Stimulated activated CD8-positive, alpha-beta memory T cell treated with anti-CD3 and anti-CD28 coated beads, Interleukin-4, amount 100 ng/mL, for 1 hour (primary cell): ENCODE measurements at places on chromosomes 13 and 19.

DNA sequence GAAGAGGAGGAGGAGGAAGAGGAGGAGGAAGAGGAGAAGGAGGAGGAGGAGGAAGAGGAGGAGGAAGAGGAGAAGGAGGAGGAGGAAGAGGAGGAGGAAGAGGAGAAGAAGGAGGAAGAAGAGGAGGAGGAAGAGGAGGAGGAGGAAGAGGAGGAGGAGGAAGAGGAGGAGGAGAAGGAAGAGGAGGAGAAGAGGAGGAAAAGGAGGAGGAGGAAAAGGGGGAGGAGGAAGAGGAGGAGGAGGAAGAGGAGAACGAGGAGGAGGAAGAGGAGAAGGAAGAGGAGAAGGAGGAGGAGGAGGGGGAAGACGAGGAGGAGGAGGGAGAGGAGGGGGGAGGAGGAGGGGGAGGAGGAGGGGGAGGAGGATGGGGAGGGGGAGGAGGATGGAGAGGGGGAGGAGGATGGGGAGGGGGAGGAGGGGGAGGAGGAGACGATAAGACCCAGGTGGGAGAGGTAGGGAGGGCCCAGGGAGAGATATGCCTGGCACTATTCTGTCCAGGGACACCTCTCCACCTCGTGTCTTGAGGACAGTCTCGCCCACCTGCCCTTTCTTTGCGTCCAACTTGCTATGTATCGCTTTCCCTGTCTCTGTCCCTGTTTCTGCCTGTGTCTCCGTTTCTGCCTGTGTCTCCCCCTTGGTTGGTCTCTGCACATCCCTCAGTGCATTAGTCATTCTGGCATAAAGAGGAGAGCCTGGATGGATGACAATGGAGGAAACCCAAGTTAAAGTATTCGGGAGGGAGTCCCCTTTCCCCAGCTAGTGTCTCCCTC is 7.1 kb upstream of the KLK5 start:
- no peak for DNase-seq

DNA sequence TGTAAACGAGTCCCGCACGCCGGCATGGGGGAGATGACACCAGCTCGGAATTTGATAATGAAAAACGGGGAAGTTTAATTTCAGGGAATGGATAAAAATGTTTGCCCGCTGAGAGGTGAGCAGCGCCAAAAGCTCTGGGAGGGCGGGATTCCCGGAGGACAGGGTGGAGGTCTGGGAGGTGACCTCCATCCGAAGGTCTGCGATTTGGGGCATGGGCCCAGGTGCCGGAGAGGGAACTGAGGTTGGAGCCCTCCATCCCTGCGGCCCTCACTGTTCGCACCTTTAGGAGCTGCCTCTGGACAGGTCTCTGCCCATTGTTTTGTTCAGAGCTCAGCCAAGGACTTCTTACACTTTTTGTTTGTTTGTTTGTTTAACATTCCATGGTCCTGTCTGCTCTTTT is 129.8 kb downstream of the URI1 start:
- no peak for DNase-seq

GRCh38 chr19:13302526-13303270 is 152.5 kb downstream of the IER2 start:
- no peak for DNase-seq

GRCh38 chr19:29089315-29089870 is 123.6 kb downstream of the UQCRFS1 start:
- no peak for DNase-seq

- DNase-seq = no peak
Measured at GRCh38 chr13:52850396-52851136, 2.1 kb upstream of the PCDH8 start.

GRCh38 chr13:96181911-96182310 is 92.0 kb downstream of the HS6ST3 start:
- DNase-seq = no peak

DNA sequence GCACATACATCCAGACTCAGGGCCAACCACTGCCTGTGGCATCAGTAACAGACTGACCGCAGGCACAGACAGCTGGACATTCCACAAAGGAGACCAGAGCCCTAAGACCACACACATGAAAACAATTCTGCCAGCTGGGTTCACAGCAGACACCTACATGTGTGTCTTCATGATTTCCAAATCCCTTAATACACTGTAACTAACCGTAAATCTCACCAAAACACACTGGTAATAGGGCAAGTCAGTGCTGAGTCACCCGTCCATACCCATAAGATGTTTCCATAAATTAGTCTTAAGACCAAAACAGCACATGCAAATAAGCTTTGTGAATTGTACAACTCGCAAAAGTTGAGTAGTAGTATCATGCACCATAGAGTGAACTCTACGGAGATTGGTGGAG is 65.4 kb downstream of the TUBGCP3 start:
- no peak for DNase-seq

- DNase-seq = no peak
Measured at GRCh38 chr19:48997972-48998371, 4.3 kb downstream of the RUVBL2 start.

- DNase-seq = no peak
Measured at GRCh38 chr13:107642831-107643230, 572.5 kb downstream of the LIG4 start.

GRCh38 chr13:42211704-42212464 is 60.1 kb upstream of the AKAP11 start:
- DNase-seq = no peak

GRCh38 chr13:82129281-82129680 is 1753.0 kb downstream of the SLITRK1 start:
- no peak for DNase-seq

DNA sequence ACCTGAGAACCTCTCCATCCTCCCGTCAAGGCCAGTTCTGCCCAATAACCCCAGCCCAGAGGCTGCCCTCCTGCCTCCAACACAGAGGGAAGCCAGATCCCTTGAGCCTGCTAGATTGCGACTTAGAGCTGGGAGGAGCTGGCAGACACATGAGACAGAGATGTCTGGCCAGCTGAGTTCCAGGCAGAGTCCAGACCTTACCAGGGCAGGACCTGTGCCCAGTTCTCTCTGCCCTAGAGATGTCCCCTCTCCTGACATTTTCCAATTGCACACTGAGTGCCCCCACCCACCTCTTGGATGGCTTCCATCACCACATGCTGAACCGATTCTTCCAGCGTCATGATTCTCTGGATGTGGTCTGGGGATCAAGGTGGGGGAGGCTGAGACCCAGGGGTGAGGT is 3.0 kb downstream of the HOOK2 start:
- no peak for DNase-seq

- no peak for DNase-seq
Measured at GRCh38 chr19:11192957-11193939, 4.1 kb downstream of the KANK2 start.

DNA sequence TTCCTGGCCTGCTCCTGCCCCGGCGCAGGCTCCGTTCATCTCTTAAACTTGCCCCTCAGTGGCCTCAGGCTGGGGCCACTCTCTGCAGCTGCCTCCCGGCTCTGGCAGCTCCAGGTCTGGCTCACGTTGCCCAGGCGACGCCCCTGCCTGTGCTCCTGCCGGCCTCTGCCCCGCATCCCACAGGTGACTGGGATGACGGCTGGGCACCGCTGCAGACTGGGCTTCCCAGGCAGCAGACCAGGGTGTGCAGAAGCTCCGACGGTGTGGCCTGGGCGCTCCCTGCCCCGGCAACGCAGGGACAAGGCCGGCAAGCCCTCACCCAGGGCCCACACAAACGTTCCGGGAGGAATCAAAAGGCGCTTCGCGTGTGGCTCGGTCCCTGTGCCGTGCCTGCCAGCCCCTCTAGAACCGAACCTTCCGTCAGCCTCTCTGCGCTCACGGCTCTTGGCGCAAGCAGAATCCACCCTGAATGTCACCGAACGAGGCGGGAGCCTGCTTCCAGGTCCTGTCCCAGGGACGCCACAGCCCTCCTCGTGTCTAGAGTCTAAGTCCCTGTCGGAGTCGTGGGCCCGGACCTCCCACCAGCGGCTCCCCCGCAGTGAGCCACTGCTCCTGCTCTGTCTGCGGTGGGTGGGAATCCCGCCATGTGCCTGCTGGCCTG is 64.8 kb downstream of the MLLT1 start:
- no peak for DNase-seq

- DNase-seq = no peak
Measured at GRCh38 chr13:113627136-113627535, 30.9 kb downstream of the ATP4B start.

DNA sequence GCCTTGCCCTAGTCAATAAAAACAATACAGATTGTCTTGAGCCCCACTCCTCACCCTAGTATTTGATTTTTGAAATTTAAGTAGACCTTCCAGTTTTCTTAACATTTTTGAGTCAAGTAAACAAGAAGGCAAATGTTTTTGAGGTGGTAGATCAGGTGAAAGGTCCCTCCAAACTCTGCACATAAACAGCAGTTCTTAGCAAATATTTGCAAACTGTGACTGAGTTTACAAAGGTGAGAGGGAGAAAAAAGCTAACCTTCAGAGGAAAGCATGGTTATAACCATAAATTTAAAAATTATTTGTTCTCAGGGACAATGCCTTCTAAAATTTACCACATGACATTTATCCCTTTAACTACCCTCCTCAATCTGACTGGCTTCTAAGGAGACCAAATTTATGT is 84.6 kb upstream of the PCDH17 start:
- DNase-seq = no peak

DNA sequence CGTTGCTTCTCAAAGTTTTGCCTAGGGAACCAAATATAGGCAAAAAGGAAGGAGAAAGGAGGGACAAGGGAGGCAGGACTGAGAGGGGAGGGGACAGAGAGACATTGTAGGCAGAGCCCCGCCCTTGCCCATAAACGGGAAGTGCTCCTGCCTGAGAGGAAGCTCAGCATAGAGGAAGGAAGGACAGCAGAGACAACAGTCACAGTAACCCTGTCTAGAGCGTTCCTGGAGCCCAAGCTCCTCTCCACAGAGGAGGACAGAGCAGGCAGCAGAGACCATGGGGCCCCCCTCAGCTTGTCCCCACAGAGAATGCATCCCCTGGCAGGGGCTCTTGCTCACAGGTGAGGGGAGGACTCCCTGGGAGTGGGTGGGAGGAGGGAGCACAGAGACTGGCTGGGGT is at the start of gene CEACAM21:
Gene CEACAM21, plus strand, starts transcription at position 169 of the 400 bp plus-strand sequence. Its CDS starts 109 bp downstream, at position 278.
- DNase-seq = no peak

- no peak for DNase-seq
Measured at GRCh38 chr13:81757348-81757970, 1416.5 kb upstream of the SPRY2 start.

GRCh38 chr13:98443329-98443728 is 133.6 kb downstream of the STK24 start:
- no peak for DNase-seq

- DNase-seq = no peak
Measured at GRCh38 chr13:98909016-98909415, 68.8 kb downstream of the DOCK9 start.

- DNase-seq = no peak
Measured at GRCh38 chr13:28718196-28718542, 601 bp downstream of the SLC46A3 start.

GRCh38 chr13:33015241-33015668 is 968 bp upstream of the KL start:
- no peak for DNase-seq

GRCh38 chr19:31204115-31204514 is 145.1 kb downstream of the TSHZ3 start:
- no peak for DNase-seq

DNA sequence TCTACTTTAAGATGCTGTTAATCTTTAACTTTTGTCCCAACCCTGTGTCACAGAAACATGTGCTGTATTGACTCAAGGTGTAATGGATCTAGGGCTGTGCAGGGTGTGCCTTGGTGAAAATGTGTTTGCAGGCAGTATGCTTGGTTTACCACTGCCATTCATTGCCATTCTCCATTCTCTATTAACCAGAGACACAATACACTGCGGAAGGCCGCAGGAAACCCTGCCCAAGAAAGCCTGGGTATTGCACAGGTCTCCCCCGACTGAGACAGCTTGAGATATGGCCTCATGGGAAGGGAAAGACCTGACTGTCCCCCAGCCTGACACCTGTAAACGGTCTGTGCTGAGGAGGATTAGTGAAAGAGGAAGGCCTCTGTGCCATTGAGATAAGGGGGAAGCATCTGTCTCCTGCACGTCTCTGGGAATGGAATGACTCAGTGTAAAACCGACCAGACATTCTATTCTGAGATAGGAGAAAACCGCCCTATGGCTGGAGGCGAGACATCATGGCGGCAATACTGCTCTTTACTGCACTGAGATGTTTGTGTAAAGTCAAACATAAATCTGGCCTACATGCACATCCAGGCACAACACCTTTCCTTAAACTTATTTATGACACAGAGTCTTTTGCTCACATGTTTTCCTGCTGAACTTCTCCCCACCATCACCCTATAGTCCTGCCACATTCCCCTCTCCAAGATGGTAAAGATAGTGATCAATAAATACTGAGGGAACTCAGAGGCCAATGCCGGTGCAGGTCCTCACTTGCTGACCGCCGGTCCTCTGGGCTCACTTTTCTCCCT is 13.1 kb upstream of the ZNF888 start:
- DNase-seq = no peak

- DNase-seq = no peak
Measured at GRCh38 chr13:34162544-34162933, 344.6 kb downstream of the RFC3 start.

DNA sequence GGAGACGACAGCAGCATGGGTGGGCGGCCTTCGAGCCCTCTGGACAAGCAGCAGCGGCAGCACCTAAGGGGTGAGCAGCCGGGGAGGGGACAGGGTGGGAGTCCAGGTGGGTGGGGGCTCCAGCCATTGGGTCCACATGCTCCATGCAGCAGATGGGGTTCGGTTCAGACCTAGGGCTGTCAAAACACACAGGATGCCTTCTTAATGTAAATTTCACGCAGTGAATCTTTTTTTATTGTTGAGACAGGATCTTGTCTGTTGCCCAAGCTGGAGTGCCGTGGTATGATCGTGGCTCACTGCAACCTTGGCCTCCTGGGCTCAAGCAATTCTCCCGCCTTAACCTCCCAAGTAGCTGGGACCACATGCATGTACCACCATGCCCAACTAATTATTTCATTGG is 15.9 kb downstream of the PGLS start:
- DNase-seq = no peak

- DNase-seq = no peak
Measured at GRCh38 chr19:33825556-33825955, 28.9 kb downstream of the KCTD15 start.

GRCh38 chr19:31527443-31527842 is 178.2 kb upstream of the TSHZ3 start:
- no peak for DNase-seq

DNA sequence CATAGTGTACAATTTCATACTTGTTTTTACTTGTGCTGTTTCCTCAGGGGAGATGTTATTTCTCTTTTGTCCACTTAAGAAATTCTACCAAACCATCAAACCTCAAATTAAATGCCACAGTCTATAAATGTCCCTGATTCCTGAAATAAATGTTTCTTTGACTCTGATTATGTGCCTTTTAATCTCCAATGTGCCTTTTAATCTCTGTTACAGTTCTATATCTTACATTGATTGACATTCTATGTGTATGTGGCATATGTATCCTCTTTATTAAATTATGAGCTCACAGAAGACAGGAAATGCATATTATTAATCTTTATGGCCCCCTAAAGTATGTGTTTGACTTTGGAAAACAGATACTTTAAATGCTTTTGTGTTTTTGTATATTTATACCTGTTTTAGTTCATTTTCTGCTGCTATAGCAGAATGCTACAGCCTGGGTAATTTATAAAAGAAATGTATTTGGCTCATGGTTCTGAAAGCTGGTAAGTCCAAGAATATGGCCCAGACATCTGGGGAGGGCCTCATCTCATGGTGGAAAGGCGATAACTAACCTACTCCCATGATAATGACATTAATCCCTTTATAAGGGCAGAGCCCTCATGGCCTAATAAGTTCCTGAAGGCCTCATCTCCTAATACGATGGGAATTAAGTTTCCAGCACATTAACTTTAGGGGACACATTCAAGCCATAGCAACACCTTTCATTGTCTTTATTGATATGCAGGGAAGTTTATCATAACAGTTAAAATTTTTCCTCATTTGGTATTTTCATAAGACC is 403.9 kb downstream of the LIG4 start:
- DNase-seq = no peak

GRCh38 chr13:26678796-26679195 is 81.8 kb downstream of the GPR12 start:
- DNase-seq = no peak
